NCI-H2081 (cell line): ENCODE measurements at places on chromosomes 5 and 9.

- no peak for DNase-seq
Measured at GRCh38 chr5:63961598-63962161, 565 bp downstream of the HTR1A start.

GRCh38 chr9:93340091-93340490 is 111.4 kb upstream of the FAM120A start:
- DNase-seq: no peak

GRCh38 chr9:8157683-8158324 is 358.2 kb upstream of the DMAC1 start:
- DNase-seq: no peak

- DNase-seq: peak; percentile 26
Measured at GRCh38 chr9:893843-894420, 52.4 kb downstream of the DMRT1 start.

- no peak for DNase-seq
Measured at GRCh38 chr9:16090907-16091629, 538.2 kb downstream of the CCDC171 start.

DNA sequence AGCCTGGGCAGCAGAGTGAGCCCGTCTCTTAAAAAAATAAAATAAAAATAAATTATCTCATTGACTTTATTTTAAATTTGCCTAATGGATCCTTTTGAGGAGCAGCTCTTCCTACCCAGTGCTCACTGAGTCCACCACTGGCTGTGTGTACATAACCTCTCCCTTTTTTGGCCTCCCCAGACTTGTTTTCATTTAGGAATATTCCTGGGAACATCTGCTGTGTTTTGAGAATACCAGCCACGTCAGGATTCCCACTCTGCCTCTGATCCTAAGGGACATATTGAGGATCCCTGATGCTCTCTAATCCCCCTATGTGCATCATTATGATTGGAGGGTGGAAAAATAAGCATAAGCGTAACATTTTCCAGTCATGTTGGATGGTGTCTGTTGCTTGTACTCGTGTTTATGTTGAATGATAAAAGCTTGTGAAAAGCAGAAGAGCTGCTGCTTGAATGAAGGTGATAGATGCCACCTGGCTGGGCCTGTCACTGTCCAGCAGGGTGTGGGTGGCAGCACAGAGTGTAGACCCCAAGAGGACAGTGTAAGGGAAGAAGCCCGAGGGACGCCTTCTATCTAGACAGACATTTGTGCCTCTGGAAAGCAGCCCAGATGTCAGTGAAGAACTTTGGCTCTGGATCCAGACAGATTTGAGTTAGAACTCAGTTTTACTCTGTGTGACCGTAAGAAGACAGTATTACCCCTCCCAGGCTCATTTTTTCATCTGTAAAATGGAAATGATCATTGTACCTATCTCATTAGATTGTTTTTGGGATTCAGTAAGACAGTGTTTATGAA is 15.4 kb downstream of the KCNN2 start:
- no peak for DNase-seq

- DNase-seq: peak; percentile 30
Measured at GRCh38 chr5:64505769-64506566, at the start of gene RGS7BP. Gene RGS7BP (plus strand): TSS chr5:64506015. CDS start chr5:64506625, 610 bp downstream.

- no peak for DNase-seq
Measured at GRCh38 chr5:12214267-12215015, 310.2 kb upstream of the CTNND2 start.

GRCh38 chr5:149618581-149619248 is 37.4 kb downstream of the ARHGEF37 start:
- peak; percentile 17 for DNase-seq

GRCh38 chr5:58346041-58346440 is 113.8 kb downstream of the PLK2 start:
- no peak for DNase-seq

DNA sequence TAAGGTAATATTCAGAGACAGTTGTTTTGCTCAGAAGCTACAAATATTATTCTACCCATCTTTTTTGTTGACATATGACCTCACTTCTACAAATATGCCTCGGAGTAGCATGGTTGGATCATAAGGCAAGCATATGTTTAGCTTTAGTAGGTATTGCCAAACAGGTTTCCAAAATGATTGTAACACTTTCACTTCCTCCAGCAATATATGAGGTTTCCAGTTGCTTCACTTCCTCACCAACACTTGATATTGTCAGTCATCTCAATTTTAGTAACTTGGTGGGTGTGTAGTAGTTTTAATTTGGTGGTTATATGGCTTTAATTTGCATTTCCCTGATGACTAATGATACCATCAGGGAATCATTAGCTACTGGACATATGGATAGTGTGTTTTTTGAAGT is 46.7 kb downstream of the TNFSF8 start:
- no peak for DNase-seq

DNA sequence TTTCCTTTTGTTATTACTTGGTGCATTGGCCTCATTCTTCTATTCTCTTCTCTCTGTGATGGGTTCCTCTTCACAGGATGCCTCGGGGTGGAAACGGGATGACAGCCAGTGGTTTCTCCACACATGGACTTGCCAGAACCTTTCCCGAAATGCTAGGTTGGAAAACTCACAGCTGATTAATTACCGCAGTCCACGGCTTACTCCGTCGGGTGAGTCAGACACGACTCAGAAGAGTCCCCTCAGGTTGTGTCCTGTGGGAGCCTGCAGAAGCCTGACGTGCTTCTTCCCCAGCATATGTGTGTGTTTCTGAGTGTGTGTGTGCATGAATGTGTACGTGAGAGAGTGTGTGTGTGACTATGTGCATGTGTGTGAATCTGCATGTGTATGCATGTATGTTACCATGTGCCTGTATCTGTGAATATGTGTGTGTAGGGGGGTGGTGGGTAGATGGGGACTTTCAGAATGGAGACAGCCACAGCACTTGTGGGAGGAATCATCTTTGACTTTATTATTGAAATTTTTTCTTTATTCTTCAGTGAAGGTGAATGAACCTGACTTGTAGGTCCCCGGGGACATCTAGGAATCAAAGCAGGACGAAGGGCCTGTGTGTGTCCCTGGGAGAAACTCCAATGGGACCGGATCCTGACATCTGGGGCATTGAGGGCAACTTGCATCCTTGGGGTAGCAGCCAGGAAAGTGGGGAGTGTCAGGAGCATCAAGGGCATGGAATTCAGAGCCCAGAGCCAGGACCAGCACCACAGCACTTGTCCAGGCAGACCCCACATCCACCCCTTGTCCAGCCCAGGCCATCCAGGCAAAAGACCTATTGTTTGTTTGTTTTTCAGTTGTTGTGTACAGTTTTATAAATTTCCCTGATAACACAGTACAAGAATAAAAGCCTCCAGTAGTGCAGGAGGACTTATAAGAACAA is 21.9 kb upstream of the MED10 start:
- DNase-seq: no peak

DNA sequence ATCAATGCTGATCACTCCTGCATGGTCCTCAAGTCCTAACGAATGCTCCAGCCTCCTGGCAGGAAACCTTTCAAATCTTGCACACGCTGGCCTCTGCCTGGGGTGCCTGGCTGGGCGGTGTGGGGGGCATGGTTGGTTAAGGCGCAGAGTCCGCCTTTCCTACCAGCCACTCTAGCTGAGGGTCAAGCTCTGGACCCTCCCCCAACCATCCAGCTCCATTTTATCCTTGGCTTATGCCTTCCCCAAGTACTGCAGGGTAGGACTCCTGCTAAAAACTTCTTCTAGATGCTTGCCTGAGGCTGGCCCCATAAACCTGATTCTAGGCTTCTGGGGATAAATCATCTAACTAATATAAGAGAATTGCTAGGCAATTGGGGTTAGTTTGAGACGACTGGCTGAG is 808 bp upstream of the MVB12B start:
- no peak for DNase-seq

DNA sequence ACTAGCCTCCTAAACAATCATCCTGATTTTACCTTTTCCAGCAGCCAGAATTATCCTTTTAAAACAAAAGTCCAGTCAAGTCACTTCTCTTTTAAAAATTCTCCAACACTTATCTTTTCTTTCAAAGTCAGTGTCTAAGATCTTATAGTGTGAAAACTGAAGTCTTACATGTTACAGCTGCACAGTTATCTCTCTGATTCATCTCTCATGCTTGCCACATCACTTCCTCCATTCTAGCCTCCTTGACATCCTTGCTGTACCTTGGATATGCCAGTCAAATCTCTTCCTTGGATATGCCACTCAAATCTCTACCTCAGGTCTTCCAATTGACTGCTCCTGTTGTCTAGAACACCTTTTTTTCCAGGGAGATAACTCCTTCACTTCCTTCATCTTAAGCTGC is 361.7 kb upstream of the FTMT start:
- no peak for DNase-seq

- DNase-seq: no peak
Measured at GRCh38 chr5:123585871-123586270, 73.9 kb downstream of the CSNK1G3 start.

GRCh38 chr9:77714077-77714549 is 66.0 kb upstream of the GNA14 start:
- DNase-seq: no peak

DNA sequence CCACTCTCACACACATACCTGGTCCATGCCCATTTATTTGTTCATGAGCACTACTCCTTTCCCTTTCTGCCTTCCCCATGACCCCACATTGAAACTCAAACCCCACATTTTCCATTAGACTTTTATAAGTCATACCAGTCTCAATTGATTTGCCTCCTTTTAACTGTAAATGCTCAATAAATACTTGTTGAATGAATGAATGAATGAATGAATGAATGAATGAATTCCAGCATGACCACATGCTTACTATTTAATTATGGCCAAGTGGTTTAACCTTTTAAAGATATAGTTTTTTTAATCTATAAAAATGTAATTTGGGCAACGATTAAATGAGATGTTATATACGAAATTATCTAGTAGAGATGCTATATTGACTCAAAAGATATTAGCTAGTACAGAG is 54.1 kb upstream of the GRAMD2B start:
- DNase-seq: no peak

DNA sequence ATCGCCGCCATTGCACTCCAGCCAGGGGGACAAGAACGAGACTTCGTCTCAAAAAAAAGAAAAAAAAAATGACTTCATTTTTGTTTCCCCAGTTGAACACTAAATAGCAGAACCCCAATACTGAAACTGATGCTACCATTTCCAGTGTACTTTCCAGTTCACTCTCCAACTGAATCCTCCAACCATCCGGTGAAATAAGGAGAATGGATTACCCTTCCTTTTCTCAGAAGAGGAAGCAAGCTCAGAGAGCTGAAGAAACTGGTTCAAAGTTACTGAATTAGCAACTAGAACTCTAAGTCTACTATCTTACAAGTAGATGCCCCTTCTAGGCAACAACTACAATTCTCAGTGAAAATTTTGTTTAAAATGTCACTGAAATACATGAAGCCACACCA is 3.9 kb downstream of the FAM13B start:
- no peak for DNase-seq

GRCh38 chr5:8628521-8628920 is 759.6 kb downstream of the MTRR start:
- DNase-seq: peak; percentile 99

GRCh38 chr9:109416135-109416706 is 81.9 kb downstream of the PTPN3 start:
- DNase-seq: no peak

DNA sequence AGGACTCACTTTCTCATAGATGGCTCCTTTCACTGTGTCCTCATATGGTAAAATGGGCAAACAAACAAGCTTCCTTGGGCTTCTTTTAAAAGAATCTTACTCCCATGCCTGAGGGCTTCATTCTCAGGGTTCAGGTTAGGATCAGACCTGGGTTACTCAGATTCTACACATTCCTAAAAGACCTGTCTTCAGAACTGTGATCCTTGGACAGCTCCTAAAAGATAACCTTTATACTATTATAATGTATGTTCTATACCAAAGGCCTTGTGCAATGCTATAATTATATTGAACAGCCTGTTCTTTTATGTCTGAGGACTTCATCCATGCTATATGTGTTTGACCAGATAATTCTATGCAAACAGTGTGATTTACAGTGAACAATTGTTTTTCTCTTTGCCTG is 264.4 kb upstream of the CDH10 start:
- peak; percentile 38 for DNase-seq

DNA sequence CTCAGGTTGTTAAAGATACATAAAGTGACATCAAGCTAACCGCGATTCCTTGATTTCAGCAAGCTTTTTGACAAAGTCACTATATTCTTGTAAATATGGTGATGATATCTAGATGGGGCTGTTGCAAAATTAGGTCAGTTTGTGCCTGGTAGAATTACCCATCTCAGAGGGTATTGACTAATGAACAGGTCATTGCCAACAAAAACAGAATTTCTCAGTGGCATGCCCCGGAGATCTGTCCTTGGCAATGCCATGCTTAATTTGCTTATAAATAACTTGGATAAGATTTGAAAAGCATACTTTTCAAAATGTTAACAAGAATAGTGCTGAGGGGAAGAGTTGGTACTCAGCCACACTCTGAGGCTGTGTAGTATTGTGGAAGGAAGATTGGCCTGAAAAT is 783.3 kb upstream of the SEMA6A start:
- DNase-seq: no peak

GRCh38 chr9:33988219-33988890 is 60.3 kb downstream of the UBAP2 start:
- no peak for DNase-seq

GRCh38 chr5:156522651-156523529 is 195.9 kb downstream of the SGCD start:
- no peak for DNase-seq

DNA sequence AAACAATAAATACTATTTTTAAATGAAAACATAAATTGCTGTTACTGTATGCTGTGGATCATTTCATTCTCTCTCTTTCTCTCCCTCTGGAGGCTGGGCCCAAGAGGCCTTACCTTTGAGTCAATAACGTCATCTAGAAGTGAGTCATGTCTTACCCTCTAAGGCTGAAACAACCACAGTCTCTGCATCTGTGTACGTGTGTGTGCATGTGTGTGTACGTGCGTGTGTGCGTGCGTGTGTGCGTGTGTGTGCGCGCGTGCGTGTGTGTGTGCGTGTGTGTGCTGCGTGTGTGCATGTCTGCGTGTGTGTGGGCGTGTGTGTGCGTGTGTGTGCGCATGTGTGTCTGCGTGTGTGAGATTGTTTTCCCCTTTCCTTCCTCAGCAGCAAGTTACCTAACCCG is 13.6 kb upstream of the IL17B start:
- no peak for DNase-seq

GRCh38 chr9:87766697-87767096 is 40.8 kb downstream of the CTSL start:
- no peak for DNase-seq

DNA sequence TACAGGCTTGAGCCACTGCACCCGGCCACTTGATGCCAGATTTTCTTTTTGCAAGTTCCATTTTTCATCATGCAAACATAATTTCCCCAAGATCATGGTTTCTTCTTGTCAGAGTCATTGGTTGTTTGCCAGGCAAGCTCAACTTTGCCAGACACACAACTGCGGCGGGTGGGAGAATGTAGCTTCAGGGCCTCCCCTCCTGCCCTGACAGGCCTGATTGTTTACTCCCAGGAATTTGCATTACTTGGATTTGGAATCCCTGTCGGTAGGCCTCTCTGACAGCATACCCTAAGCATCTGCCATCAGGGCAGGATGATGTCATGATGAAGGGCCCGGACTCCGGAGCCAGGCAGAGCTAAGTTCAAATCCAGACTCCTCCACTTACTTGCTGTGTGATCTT is 15.1 kb downstream of the RPS14 start:
- DNase-seq: no peak

- DNase-seq: no peak
Measured at GRCh38 chr9:84238652-84239051, 101.9 kb downstream of the SLC28A3 start.

- DNase-seq: no peak
Measured at GRCh38 chr5:54736003-54736797, 218.6 kb downstream of the SNX18 start.

- no peak for DNase-seq
Measured at GRCh38 chr5:104706600-104706999, 1144.0 kb upstream of the NUDT12 start.

GRCh38 chr5:1167361-1167727 is 34.1 kb upstream of the SLC6A19 start:
- no peak for DNase-seq
